ENCODE measurements at places on chromosomes 3 and 15.

DNA sequence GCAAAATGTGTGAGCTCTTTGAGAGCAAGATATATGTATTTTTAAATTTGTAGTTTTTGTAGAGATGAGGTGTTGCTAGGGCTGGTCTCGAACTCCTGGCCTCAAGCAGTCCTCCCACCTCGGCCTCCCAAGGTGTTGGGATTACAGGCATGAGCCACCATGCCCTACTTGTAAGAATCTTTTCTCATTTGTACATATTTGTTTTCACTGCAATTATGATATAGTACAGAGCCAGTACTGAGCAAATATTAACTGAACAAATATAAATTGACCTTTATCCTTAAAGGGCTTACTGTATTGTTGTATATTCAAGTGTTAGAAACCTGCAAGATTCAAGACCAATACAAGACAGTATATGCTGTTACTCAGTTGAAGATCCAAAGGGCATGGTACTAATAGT is 53.4 kb downstream of the GTF2E1 start:
- no peak for DNase-seq

- DNase-seq, result no peak
Measured at GRCh38 chr15:89769366-89769765, 6.8 kb upstream of the MESP2 start.

DNA sequence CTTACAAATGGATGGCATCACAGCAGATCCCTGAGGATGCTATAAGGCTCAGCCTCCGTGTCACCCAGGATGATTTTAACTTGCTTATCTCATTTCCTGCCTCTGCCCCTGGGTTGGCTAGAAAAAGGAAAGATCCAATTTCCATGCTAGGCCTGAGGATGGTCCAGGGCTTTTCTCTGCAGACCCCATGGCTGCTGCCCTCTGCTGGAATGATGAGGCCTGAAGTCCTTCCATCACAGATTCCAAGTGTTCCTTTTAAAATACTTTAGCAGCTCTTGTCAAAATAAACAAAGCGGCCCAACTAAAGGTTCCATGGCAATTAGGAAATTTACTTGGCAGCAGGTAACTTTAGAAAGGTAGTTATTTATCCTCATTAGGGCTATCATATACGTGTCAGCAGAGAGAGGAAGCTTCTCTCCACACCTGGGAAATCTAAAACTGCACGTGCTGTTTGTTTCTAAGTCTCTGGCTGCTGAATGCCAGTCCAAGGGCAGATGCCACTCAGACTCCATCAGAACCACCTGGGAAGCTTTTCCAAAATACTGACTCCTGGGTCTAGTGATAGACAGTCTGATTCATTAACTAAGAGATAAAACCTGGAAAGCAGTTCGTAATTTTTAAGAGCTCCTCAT is 401.9 kb upstream of the IL12A start:
- no peak for DNase-seq

DNA sequence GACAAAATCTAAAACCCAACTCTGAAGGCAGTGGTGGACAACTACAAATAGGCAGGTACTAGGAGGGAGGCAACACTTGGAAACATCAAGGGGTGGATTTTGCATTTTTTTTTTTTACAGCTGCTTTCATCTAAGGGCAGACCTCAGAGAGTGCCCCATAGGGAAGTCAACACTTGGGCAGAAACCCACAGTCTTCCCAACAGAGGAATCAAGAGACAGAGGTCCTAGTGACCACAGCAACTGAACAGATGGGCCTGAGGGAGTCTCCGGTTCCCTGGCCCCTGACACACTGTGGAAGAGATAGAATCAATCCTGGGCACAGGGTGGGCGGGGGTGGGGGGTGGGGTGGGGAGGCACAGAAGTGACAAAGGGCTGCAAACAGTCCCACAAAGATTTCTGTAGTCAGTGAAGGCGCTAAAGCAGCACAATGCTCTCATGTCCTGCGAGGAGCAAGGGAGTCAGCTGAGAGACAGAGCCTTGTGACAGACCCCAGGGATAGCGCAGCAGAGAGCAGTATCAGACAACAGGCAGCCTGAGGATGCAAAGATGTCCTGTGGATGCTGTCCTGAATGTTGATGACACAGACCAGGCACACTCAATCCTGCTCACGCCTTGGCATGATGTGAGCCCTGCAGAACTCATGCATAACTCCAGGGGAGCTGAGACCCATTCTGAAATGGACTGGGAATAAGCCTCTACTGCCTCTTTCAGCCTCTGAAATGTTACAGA is 6.9 kb upstream of the RFTN1 start:
- no peak for DNase-seq

DNA sequence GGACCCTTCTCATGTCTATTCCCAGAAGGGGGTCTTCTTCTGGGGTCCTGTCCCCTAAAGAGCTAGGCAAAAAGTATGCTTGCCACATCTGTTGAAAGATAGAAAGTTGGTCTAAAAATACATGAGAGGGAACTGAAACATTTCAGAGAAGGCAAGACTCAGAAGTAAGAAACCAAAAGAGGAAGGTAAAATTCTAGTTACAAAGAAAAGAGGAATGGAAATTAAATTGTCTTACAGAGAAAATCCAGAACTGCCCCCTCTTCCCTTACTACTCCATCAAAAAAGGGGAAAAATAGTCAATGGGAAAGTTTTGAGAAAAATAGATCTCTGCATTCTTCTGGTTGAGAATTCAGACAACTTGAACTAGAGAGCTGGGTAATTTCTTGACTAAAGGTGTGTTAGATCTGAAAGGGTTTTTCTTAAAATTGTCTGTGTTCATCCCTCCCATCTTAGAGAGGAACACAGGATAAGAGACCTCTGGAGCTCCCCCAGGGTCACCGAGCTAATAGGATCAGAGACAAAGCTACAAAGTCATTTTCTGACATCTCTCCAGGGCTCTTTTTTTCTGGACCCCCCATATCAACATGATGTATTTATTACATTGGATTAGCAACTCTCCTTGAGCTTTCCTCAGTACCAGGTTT is 32.3 kb upstream of the CCR2 start:
- no peak for DNase-seq

Measured in NCI-H2107 (cell line).